ENCODE measurements at places on chromosomes 5 and 9.

GRCh38 chr9:2496169-2496568 is 125.4 kb upstream of the VLDLR start:
- DNase-seq: no peak

DNA sequence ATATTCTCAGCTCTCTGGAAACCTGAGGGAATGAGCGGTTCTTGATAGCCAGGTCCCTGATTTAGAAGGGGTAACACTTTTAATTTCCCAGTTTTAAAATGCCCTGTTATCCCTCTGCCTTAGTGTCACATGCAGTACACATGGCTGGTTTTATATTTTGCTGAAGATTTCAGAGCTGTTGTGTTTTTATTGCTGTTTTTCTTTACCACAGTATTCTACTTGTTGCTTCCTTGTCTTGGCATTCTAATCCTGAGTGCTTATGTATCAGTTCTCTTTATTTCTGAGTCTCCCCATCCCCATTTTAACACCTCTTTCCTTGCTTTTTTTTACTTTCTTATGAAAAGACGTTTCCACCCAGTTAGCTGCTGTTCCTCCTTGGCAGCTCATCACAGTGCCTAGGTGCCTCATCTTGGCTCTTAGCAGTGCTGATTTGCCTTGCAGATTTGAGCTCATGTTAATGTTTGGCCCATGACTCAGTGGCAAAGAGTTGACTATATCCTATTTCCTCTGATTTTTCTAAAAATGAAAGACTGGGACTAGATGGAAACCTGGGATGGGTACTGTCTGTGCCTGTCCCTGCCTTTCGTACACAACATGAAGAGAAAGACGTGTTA is 3.7 kb downstream of the MTRR start:
- no peak for DNase-seq

GRCh38 chr9:14827805-14828204 is 82.4 kb downstream of the FREM1 start:
- no peak for DNase-seq

GRCh38 chr5:61320860-61321259 is 11.2 kb upstream of the ZSWIM6 start:
- DNase-seq: no peak

- DNase-seq: no peak
These were observed 3.6 kb upstream of the SPATA31D1 start for GRCh38 chr9:81984928-81985327.

DNA sequence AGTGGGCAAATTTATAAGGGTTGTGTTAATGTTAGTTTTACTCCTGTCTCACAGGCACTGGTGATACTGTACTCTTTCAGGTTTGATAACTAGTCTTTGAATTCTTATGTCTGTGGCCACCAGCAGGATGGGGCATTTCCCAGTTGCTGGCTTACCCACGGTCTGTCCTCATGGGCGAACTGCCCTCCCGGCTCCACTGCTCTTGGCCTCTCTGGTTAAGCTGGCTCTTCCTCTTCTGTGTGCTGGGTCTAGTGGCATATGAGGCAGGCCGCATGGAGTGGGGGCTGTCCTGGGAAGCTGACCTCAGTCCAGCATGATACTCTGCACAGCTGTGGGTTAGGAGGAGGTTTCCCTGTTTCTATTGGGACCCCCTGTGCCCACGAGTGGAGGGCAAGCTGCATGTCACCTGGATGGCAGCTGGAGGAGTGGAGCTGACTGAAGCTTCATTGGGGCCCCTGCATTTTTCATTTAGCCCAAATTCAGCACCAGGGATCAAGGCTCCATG is 19.5 kb downstream of the PHF2 start:
- DNase-seq: no peak
